ENCODE measurements at places on chromosomes 3 and 15.

DNA sequence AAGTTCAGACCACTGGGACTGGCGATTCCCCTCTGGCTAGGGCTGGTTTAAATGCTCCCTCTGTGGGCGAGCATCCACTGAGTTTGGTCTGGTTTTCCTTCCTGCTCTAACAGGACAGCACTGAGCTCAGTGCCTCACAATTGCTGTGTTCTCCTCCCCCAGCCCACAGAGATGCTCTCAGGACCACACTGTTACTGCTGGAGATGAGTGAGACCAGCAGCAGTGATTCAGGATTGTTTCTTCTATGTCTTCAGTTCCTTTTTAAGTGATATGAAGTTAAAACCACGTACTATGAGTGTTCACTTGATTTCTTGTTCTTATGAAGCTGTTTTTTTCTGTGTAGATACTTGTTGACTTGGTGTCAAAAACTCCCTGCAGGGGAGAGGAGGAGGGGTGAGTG lies 180.4 kb upstream of the COL8A1 start:
- no peak for DNase-seq

- DNase-seq: no peak
Measured at GRCh38 chr3:127105587-127105986, 87.3 kb upstream of the PRR23E start.

DNA sequence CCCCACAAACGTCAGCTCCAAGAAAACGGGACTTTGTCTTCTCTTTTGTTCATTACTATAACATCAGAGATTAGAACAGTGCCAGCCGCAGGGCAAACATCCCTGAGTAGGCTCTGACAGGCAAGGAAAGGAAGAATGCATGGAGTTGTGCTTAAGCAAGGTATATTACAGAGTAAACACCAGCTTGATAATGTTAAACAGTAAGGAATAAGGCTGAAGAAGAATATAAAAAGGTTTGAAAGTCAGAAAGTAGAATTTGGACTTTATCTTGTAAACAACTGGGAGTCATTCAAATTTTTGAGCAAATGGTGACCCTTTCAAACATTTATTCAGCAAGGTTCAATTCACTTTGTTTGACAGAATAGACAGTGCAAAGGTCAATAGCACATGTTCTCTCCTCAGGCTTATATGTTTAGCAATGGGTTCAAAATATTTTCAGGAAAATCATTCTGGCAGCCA lies 11.0 kb downstream of the GABPB1 start:
- no peak for DNase-seq

- no peak for DNase-seq
Measured at GRCh38 chr15:52334491-52335160, 39.0 kb upstream of the MYO5C start.
